T-helper 17 cell (primary cell): ENCODE measurements at places on chromosomes 11 and 22. TPM values are rescaled to one million over a fixed set of nuclear protein-coding genes. Genes with fewer than 3 reads are reported as not detected.

Gene CAVIN3
- not detected for total RNA-seq

Gene TRIM48
- not detected for total RNA-seq

Gene GRAP2
- 113 TPM for total RNA-seq

Gene FIBIN
- not detected for total RNA-seq

Gene MMP1
- not detected for total RNA-seq

GRCh38 chr22:39935612-39936011 lies 24.6 kb upstream of the TMA7B start:
- H3K27ac ChIP-seq: no peak overlapping the region
- peak overlapping the region; percentile 94 for H3K4me3 ChIP-seq
- H3K4me1 ChIP-seq: peaks cover 71% of the 10 kb centered on the region
- H3K27me3 ChIP-seq: no peaks in the 10 kb centered on the region
- DNase-seq: no peak

- DNase-seq: no peak
- no peaks in the 10 kb centered on the region for H3K4me1 ChIP-seq
- H3K27ac ChIP-seq: no peak overlapping the region
- no peaks in the 10 kb centered on the region for H3K36me3 ChIP-seq
- peaks cover 10% of the 10 kb centered on the region for H3K27me3 ChIP-seq
Observed at GRCh38 chr11:16632295-16633200, 105.9 kb upstream of the C11orf58 start.

DNA sequence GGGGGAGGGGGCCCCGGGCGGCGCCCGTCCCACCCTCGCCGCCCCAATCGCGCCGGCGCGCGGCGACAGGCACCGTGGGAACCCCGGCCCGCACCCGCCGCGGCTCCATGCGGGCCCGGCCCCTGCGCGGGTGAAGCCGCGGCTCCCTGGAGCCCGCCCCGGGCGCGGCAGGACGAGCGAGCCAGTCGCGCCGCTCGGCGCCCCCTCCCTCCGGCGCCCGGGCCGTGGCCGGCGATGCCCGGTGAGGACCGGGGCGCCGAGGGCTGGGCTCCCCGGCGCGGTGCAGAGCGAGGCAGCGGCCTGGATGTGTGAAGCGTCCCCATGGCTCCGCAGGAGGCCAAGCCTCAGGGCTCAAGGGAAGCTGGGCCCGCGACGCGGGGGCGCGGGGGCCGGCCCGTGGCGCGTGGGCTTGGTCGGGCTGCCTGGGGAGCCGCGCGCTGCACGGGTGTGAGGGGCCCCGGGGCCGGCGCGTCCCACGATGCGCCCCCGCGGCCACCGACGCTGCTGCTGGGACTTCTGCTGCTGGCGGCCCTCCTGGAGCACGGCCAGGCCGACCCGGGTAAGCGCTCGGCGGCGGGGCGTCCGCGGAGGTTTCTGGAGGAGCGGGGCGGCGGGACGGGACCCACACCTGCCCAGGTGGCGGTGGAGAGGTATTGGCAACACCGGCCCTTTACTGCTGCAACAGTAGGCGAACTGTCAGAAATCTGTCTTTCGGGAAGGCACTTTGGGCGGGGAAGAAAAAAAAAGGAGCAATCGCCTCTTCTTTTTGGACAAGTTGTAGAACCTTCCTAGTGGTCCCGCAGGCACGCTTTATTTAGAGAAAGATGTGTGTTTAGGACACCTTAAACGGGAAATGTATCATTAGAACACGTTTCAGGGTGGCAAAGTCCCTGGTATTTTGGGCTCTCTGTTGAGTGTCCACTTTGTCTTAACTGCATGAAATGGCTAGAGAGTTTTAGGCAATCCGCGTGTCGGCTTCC lies 119.4 kb downstream of the HIPK3 start:
- peaks cover 39% of the 10 kb centered on the region for H3K27me3 ChIP-seq
- peaks cover 6% of the 10 kb centered on the region for H3K4me1 ChIP-seq
- peak overlapping the region; percentile 55 for H3K4me3 ChIP-seq
- no peak for DNase-seq
- H3K27ac ChIP-seq: no peak overlapping the region

DNA sequence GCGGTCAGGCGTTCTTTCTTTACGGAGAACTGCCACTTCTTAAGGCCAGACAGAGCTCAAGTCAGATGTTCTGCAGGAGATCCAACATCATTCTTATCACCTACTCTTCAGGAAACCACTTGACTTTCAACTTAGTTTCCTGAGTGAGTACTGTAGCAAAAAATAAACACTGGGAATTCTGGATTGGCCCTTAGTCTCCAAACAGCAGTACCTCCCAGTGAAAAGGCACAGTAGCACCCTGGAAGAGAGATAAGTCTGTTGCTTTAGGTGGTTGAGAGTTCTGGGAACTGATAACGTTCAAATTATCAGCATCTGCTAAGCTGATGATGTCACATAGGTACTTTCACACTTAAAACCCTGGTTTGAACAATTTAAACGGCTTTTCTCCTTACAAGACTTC lies 971.8 kb upstream of the TENM4 start:
- no peaks in the 10 kb centered on the region for H3K27me3 ChIP-seq
- H3K27ac ChIP-seq: no peak overlapping the region
- H3K36me3 ChIP-seq: no peaks in the 10 kb centered on the region
- no peak overlapping the region for H3K4me3 ChIP-seq
- H3K4me1 ChIP-seq: no peaks in the 10 kb centered on the region

GRCh38 chr11:29163231-29163630 lies 853.6 kb downstream of the KCNA4 start:
- no peak overlapping the region for H3K27ac ChIP-seq
- H3K4me1 ChIP-seq: no peaks in the 10 kb centered on the region
- no peaks in the 10 kb centered on the region for H3K36me3 ChIP-seq
- no peak for DNase-seq

- DNase-seq: no peak
- H3K4me3 ChIP-seq: no peak overlapping the region
- no peak overlapping the region for H3K27ac ChIP-seq
- peaks cover 6% of the 10 kb centered on the region for H3K4me1 ChIP-seq
- no peaks in the 10 kb centered on the region for H3K36me3 ChIP-seq
Observed at GRCh38 chr22:20212754-20213699, 55.1 kb downstream of the RTN4R start.

DNA sequence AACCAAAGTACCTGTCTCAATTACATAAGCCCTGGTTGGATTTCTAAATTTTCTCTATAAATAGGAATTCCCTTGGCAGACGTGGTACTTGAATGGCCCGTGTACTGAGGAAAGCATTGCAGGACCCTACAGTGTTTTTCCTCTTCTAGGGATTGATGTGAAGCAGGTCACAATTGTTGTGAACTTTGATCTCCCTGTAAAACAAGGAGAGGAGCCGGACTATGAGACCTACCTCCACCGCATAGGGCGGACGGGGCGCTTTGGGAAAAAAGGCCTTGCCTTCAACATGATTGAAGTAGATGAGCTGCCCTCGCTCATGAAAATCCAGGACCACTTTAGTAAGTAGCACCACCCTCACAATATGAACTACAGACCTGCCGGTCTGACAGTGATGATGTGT lies 16.7 kb downstream of the DDX25 start:
- no peak overlapping the region for H3K4me3 ChIP-seq
- H3K4me1 ChIP-seq: no peaks in the 10 kb centered on the region
- peaks cover 3% of the 10 kb centered on the region for H3K36me3 ChIP-seq
- no peak for DNase-seq
